GM23248 (cell line): ENCODE measurements at places on chromosomes 6 and 20.
A peak's percentile ranks its signal among the peaks of the same experiment; 100 is the strongest.

DNA sequence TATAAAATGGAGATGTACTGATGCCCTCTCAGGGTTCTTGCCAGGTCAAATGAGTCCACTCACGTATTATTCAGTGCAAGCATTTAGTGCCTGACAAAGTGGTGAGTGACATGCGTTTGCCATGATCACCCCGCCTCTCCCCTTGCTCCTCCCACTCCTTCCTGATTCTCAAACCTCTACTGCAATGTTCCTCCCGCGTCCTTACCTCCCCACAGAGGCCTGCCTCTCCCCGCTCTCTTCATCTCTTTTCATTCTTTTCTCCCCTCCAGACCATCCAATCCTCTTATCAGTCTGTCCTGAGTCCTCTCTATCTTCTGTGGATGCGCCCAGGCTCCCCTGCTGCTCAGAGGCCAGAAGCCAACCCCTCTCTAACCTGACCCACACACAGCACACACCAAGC, 40.7 kb downstream of the KCNK5 start:
- DNase-seq, result no peak

- DNase-seq, result no peak
Measured at GRCh38 chr6:169084067-169084466, 169.6 kb downstream of the THBS2 start.

DNA sequence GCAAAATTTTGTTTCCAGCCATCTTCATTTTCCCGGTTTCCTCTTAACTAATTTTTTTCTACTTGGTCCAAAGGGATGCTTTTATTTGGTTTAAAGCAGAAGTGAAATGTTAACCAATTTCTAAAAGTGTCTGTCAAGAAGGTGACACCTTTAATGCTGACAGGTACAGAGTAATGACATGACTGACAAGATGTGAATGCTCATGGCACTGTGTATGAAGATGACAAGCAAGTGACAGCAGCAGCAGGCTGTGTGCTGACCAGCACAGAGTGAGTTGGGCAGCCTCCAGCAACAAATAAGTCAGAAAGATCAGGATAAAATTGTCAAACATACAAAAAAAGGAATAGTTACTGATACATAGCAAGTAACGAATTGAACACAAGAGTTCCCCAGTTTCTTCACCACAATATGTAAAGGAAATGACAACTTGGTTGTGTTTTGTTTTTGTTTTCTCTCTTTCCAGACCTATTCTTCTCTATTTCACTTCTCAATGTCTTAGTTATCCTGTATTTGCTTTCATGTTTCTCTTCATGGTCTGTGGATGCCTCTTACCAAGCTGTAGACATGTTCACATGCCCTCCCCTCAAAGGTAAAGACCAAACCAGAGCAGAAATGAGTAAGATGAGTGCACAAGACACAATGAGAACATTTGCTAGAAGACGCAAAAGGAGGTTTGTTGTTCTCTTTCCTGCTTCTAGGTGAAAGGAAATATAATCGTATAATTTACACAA, 174.9 kb downstream of the FRK start:
- DNase-seq, result no peak

DNA sequence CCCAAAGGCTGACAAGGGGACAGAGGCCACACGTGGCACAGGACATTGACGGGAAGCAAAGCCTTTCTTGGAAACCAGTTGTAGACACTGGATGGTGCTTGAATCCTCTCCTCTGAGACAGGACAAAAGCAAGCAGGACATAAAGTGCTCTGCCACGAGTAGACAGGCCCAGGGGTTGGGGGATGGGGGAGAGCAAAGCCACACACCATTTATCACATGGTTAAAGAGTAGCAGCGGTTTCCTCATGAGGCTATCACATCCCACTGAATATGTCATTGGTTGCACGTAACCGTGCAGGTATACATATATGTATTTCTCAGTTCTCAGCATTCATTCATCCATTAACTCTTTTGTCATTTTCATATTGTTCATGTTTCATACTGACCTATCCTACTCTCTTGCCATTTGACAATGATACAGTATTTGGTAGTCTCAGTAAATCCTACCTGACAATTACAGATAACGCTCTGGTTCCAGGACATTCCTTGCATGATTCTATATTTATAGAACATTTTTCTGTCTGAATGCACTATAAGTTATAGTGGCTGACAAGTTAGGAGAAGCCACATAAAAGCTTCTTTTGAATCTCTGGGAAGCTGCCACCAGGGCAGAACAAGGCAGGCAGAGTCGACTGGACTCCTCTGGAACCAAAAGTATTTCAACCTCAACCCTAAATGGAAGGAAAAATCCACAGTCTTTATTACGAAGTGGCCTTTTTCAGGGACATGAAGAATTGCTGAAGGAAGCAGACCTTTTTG, 23.5 kb downstream of the METTL24 start:
- no peak for DNase-seq

- DNase-seq, result peak; percentile 89
Measured at GRCh38 chr6:36360241-36361054, 23.8 kb upstream of the BNIP5 start.

GRCh38 chr20:13701486-13701885, 62.8 kb upstream of the TASP1 start:
- DNase-seq, result no peak

GRCh38 chr6:19086480-19086879, 699.3 kb downstream of the RNF144B start:
- no peak for DNase-seq

- no peak for DNase-seq
Measured at GRCh38 chr6:25615471-25615870, 36.5 kb upstream of the SCGN start.

GRCh38 chr20:16675001-16675564, 54.7 kb upstream of the SNRPB2 start:
- no peak for DNase-seq

DNA sequence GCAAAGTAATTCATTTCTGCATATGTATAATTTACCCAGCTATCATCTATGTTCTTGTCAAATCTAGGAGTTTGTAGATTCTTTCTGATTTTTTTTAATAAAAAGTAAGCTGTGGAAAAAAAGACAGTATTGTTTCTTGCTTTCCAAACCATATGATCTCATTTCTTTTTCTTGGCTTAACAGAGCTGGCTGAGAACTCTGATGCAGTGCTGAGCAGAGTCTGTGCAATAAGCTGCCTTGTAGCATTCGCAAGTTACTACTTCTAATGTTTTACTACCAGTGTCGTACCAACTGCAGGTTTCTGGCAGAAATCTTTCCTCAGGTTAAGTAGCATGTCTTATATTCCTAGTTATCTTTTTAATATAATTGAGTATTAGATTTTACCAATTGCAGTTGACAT, 15.6 kb downstream of the RRBP1 start:
- DNase-seq, result peak; percentile 83

DNA sequence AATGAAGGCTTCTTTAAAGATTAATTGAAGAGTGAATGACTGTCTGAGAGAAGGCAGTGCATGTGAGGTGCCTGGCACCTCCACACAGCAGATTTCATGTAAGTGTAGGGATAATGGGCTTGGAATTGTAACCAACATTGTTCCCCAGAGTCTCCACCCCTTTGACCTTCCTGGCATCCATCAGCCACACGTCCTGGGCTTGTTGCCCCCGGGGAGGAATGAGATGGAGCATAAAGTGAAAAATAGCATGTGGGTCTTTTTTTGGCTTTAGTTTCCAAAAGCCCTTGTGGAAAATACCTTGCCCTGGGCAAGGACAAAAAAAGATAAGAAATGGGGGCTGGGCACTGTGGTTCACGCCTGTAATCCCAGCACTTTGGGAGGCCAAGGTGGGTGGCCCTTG, 242.2 kb upstream of the ECI2 start:
- DNase-seq, result no peak

DNA sequence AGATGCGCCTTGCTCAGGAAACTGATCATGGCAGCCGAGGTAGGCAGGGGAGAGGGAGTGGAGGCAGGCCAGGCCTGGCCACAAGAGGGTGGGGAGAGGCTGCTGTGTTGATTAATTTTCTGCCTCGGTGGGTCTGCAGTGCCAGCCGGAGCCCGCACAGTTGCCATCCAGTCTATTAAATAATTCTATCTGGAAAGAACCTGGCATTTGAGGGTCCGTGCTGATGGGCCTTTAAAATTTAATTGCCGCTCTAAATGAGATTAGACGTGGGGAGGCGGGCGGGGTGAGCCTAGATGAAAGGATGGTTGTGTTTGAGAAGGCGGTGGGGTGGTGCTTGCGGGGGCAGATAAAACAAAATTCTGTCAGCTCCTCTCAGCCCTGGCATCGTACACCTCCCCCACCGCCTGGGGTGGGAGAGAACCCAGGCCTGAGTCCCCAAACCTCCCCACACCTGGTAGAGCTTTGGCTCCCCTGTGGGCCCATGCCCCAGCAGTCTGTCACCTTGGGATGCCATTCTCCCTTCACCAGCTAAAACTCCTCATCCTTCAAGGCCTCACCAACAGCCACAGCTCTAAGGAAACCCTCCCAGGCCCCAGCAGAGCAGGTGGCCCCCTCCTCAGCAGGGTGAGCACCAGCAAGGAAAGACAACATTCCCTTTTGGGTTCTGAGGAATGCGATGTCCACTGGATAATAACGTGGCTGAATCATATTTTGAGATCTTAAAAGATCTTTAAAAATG, 167.3 kb downstream of the GRM4 start:
- no peak for DNase-seq

GRCh38 chr6:44050872-44051505, 76.3 kb downstream of the MRPL14 start:
- DNase-seq, result no peak

GRCh38 chr6:169139179-169139971, 114.3 kb downstream of the THBS2 start:
- no peak for DNase-seq

DNA sequence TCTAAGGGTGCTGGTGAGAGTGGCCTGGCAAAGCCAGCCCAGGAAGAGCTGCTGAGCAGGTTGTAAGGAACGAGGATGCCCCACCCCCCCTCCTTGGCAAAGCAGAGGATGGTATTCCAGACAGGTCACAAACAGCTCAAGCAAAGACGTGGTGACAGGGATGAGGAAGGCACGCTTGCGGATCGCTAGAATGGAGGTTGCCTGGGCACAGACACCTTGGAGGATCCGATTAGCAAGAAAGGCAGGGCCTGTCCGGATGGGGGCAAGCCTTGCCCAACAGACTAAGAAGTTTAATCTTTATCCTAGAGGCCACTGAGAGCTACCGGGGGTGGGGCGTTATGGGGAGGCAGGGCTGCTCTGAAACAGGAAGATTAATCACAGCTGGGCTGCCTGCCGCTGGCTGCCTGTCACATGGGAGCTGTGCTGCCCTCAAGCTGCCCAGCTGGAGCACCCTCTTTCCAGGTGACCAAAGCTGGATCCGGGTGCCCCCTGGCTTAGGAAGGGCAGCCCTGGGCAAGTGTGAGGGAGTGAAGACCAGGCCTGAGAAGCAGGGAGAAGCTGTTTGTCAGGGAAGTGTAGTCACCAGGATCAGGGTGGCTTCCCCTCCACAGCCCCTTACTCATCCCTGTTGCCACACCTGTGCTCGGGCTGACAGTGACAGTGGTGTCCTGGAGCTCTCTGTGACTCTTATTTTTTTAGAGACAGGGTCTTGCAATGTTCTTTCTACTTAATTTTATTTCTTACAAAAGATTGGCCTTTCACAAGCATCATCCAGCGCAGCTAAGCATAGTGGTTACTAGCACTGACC, 9.1 kb upstream of the MAPK13 start:
- peak; percentile 69 for DNase-seq

- no peak for DNase-seq
Measured at GRCh38 chr6:170111141-170111664, 179.7 kb downstream of the DLL1 start.

DNA sequence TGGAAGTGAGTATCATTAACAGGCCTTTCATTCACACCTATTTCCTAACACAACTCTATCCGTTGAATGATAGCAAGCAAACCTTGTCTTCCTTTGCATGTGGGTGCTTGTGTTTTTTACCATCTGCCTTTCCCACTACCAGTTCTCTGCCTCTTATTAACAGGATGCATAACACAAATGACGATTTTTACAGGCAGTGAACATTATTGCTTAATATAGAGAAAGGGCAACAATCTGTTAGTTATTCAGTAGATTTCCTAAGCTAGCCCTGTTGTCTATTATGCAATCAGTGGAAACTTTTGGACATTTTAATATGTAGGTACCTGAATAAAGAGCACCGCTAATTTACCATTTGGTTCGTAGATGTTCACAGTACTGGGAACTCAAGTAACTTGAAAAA, 348.8 kb upstream of the PLCB4 start:
- DNase-seq, result peak; percentile 41

DNA sequence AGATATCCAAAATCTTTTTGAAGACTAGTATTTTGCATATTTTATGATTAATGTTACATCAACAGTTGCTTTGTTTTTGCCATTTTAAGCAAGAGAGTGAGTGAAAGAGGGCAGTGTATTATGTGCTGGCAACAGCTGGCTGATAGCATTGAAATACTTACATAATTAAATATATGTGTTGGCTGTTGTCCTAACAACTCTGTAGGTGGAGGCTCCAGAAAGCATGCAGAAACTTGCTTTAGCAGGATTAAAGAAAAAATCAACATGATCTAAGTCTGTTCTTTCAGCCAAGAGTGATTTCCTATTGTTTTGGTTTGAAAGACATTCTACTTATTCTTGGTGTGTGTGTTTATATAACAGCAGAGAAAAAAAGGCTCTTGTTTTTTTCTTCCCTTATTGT, 127.5 kb downstream of the CDKAL1 start:
- peak; percentile 3 for DNase-seq

GRCh38 chr6:87897663-87898062, 150.0 kb upstream of the SPACA1 start:
- peak; percentile 47 for DNase-seq

DNA sequence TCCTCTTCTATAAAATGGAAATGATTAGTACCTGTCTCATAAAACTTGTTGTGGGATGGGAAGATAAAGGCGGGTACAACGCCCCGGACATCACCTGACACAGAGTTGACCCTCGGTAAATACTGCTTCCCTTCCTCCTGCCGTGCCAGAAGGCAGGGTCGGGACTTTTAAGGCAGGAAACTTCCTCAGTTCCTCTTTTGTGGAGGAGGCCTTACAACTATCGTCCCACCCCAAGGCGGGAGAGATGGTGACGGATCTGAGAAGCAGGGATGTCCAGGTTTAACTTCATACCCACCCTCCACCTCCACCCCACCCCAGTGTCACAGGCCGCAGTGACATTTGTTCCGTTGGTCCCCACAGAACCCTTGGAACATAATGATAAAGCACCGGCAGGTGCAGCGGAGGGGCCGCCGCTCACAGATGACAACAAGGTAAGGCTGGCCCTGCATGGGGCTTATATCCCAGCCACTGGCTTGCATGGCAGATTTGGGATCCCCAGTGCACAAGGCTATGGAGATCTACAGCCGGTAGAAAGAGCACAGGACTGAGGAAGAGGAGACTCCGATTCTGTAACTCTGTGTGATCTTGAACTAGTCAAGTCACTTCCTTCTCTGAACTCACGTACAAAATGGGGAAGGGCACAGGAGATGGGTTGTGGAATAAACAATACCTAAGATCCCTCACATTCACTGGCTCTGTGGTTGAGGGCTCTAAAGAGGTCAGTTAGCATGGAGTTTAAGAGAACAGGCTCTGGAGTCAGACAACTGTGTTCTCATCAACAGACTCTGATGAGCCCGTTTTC, 764 bp downstream of the DNTTIP1 start:
- no peak for DNase-seq

GRCh38 chr6:37182736-37183590, 13.0 kb downstream of the PIM1 start:
- DNase-seq, result no peak
